ENCODE measurements at places on chromosomes 13 and 19.

DNA sequence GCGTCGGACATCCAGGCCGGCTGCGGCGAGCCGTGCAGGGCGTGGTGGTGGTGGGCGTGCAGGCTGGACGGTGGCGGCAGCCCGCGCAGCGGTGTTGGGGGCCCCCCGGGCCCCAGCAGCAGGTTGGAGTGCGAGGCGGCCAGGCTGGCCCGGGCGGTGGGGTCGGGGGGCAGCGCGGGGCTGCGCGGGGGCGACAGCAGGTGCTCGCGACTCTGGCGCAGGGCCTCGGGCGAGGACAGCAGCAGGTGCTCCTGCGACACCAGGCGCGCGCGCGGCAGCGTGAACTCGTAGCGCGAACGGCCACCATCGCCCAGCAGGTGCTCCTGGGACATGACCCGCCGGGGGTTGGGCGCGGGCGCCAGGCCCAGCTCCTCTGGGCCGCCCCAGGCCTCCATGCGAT is 9.8 kb downstream of the SHISA7 start:
- no peak for DNase-seq

- DNase-seq = no peak
These were observed 72.6 kb downstream of the ZNF536 start for GRCh38 chr19:30444686-30445232.

- DNase-seq = no peak
These were observed 4.2 kb upstream of the TEX30 start for GRCh38 chr13:102777736-102778135.

GRCh38 chr13:44293374-44293773 is 80.2 kb upstream of the SERP2 start:
- DNase-seq = no peak

All from fibroblast of upper back skin (primary cell).